ENCODE measurements at places on chromosomes 5 and 9. TPM values are rescaled to one million over a fixed set of nuclear protein-coding genes. Genes with fewer than 3 reads are reported as not detected.

- H3K36me3 ChIP-seq = no peaks in the 10 kb centered on the region
- no peak for DNase-seq
- H3K27me3 ChIP-seq = peaks cover 6% of the 10 kb centered on the region
- no peaks in the 10 kb centered on the region for H3K4me1 ChIP-seq
- no peak overlapping the region for H3K27ac ChIP-seq
These were observed 175.3 kb upstream of the TBC1D2 start for GRCh38 chr9:98430535-98431292.

DNA sequence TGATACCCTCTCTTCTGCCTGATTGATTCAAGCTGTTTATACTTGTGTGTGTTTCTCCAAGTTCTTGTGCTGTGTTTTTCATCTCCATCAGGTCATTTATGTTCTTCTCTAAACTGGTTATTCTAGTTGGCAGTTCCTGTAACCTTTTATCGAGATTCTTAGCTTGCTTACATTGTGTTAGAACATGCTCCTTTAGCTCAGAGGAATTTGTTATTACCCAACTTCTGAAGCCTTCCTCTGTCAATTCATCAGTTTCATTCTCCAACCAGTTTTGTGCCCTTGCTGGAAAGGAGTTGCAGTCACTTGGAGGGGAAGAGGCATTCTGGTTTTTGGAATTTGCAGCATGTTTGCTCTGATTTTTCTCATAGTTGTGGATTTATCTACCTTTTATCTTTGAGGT, 126.2 kb upstream of the FTMT start:
- no peaks in the 10 kb centered on the region for H3K27me3 ChIP-seq
- no peak overlapping the region for H3K27ac ChIP-seq
- no peaks in the 10 kb centered on the region for H3K4me1 ChIP-seq
- H3K4me3 ChIP-seq = no peak overlapping the region
- no peak for DNase-seq

DNA sequence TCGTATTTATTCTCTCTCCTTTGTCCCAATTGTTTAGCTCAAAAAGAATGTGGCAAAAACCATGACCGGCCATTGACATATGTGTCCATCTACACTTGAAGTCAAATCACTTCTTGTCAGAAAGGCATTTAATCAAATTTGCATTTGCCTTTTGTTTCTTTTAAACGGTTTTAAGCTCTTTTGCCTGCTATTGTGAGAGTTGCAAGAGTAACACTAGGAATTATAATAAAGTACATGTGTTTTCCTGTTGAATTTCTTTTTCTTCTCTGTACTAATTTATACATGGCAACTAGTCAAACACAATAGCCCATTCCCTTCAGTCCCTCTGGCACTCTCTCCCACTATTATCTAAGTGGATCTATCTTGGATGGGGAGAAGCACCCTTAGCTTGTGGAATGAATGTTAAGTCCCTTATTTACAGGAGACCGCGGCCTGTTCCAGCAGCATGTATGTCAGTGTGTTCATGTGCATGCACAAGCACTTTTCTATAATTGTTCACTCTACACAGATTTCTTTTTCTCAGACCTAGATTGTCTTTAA, 3.2 kb downstream of the ADAMTSL1 start:
- no peak overlapping the region for H3K4me3 ChIP-seq
- no peak for DNase-seq
- H3K4me1 ChIP-seq = no peaks in the 10 kb centered on the region
- peaks cover 14% of the 10 kb centered on the region for H3K27me3 ChIP-seq
- no peak overlapping the region for H3K27ac ChIP-seq

GRCh38 chr5:33936004-33936380, 194 bp upstream of the RXFP3 start:
- no peak overlapping the region for H3K27ac ChIP-seq
- H3K4me3 ChIP-seq = no peak overlapping the region
- peaks cover 3% of the 10 kb centered on the region for H3K4me1 ChIP-seq
- no peaks in the 10 kb centered on the region for H3K36me3 ChIP-seq

The DRD1 gene
- not detected for total RNA-seq

Measured in activated CD8-positive, alpha-beta memory T cell treated with anti-CD3 and anti-CD28 coated beads, Interleukin-2, amount 10 ng/mL, durations not matched to agents 7 days and 5 days (primary cell).